ENCODE measurements at places on chromosomes 3 and 15. TPM values are rescaled to one million over a fixed set of nuclear protein-coding genes. Genes with fewer than 3 reads are reported as not detected.

The ITIH1 gene
- total RNA-seq, result not detected

The ZNF662 gene
- total RNA-seq, result 3.9 TPM

The PLA2G4E gene
- total RNA-seq, result not detected

The BTLA gene
- total RNA-seq, result not detected

The SLC12A8 gene
- 33.2 TPM for total RNA-seq
